Renal cortical epithelial cell (primary cell): ENCODE measurements at places on chromosomes 5 and 9. TPM values are rescaled to one million over a fixed set of nuclear protein-coding genes. Genes with fewer than 3 reads are reported as not detected.

Gene SMIM33
- not detected in 2 replicates for total RNA-seq

DNA sequence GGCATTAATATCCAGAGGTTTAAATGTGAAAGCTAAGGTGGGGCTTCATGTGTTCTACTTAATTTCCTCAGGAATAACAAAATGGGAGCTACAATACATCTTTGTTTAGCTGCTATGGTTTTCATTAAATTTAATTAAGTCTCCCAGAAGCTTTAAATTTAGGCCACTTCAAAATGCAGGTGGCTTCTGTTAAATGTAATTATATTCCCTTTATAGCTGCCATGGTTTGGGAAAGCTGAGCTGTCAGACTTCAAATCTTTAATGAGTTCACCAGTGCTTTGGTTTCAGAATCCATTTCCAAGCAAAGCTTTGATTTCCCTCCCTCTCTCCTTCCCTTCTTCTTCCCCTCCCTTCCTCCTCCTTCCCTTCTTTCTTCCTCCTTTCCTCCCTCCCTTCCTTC, 58.4 kb upstream of the FAM170A start:
- no peak for DNase-seq

Gene ZFP2
- 1.2 and 6.4 TPM in 2 replicates for total RNA-seq

GRCh38 chr9:105993116-105993854, 298.9 kb downstream of the TMEM38B start:
- DNase-seq: no peak

DNA sequence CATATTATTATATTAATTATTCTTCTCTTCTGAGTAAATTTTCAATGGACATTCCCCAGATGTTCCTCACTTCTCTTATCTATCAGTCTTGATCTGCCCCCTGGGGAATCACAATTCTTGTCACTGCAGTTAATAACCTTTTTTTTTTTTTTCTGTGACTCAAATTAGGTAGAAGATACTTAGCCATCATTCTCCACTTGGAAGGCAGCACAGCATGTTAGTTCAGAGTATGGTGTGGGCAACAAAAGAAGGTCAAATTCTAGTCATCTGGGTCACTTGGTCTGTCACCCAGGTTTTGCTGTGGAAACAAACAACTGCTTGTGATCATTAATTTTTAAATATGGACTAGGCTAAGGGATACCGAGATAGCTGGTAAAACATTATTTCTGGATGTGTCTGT, 8.1 kb upstream of the MOB3B start:
- DNase-seq: no peak

DNA sequence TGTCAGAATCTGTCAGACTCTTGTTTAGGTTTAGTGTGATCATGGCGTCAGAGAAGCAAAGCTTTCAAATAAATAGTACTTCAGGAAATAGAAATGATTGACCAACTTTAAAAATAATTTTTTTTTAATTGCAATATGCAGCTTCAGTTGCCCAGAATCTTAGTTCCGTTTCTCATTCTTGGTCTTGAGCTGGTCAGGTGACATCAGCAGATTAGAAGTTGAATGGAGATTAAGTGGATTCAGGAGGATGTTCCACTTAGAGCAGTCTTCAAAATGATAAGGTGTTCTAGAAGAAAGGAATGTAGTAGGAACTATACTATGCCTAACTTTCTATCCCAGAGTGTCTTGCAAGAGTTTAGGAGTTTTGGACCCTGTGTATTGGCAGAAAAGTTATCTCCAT, 30.6 kb downstream of the OTULIN start:
- no peak for DNase-seq

- DNase-seq: no peak
Measured at GRCh38 chr9:35274993-35275392, 113.2 kb downstream of the UNC13B start.
